SJSA1 (cell line): ENCODE measurements at places on chromosomes 3 and 15. TPM values are rescaled to one million over a fixed set of nuclear protein-coding genes. Genes with fewer than 3 reads are reported as not detected.

- DNase-seq, result no peak
- no peaks in the 10 kb centered on the region for H3K36me3 ChIP-seq
- H3K27ac ChIP-seq, result no peak overlapping the region; the same call in 1 of the 2 replicates
- peaks cover 8% of the 10 kb centered on the region for H3K4me1 ChIP-seq
- H3K27me3 ChIP-seq, result no peaks in the 10 kb centered on the region; the same call in 1 of the 2 replicates
- peak overlapping the region; percentile 60 for H3K4me3 ChIP-seq
These were observed 410 bp downstream of the NDUFAF1 start for GRCh38 chr15:41401904-41402267.

Gene GYG1
- total RNA-seq, result 14.1 and 16.7 TPM in 2 replicates

GRCh38 chr3:141477224-141477623 lies 9.6 kb upstream of the RASA2 start:
- DNase-seq, result peak; percentile 25
- H3K36me3 ChIP-seq, result no peaks in the 10 kb centered on the region
- peaks cover 12% of the 10 kb centered on the region for H3K4me1 ChIP-seq
- H3K27me3 ChIP-seq, result no peaks in the 10 kb centered on the region

GRCh38 chr15:61116825-61117224 lies 112.3 kb downstream of the RORA start:
- H3K4me1 ChIP-seq, result no peaks in the 10 kb centered on the region
- H3K4me3 ChIP-seq, result no peak overlapping the region
- no peaks in the 10 kb centered on the region for H3K36me3 ChIP-seq
- H3K27me3 ChIP-seq, result peaks cover 6% of the 10 kb centered on the region; the same call in 1 of the 2 replicates
- H3K27ac ChIP-seq, result no peak overlapping the region
